Mesangial cell (primary cell): ENCODE measurements at places on chromosomes 2 and 18. TPM values are rescaled to one million over a fixed set of nuclear protein-coding genes. Genes with fewer than 3 reads are reported as not detected.

Gene SH3RF3
- total RNA-seq, result 6.1 and 9.1 TPM in 2 replicates

Gene GEN1
- 5.1 and 14.8 TPM in 2 replicates for total RNA-seq

Gene PRKCE
- total RNA-seq, result 2.4 and 10.1 TPM in 2 replicates

Gene CCDC74B
- total RNA-seq, result 8.8 and 23.8 TPM in 2 replicates

Gene GYPC
- total RNA-seq, result 156 and 164 TPM in 2 replicates

Gene GAD1
- not detected in 2 replicates for total RNA-seq

Gene KCNIP3
- 13.0 and 21.6 TPM in 2 replicates for total RNA-seq

Gene NTSR2
- not detected in 2 replicates for total RNA-seq

Gene IL36A
- not detected in 2 replicates for total RNA-seq
